Globus pallidus (tissue), 1 donor: ENCODE measurements at places on chromosomes 2 and 18.

- DNase-seq: no peak
Measured at GRCh38 chr2:10741139-10741538, 19.7 kb downstream of the ATP6V1C2 start.

DNA sequence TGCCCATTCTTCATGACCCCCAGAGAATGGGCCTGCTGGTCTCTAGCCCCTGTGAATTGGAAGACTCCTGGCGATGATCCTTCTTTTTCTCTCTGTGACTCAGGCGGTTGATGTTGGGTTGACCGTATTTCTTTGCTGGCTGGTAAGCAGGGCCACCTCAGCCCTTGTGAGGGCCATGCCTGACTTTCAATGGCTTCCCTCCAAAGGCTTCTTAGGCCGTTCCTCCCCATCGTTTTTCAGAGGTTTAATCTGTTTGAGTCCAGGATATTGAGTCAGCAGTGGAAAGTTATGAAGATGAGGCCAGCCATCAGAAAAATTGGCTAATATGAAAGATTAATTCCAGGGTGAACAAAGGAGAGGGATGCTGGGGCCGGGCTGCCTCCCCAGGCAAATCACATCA, 13.6 kb downstream of the HPCAL1 start:
- DNase-seq: no peak

DNA sequence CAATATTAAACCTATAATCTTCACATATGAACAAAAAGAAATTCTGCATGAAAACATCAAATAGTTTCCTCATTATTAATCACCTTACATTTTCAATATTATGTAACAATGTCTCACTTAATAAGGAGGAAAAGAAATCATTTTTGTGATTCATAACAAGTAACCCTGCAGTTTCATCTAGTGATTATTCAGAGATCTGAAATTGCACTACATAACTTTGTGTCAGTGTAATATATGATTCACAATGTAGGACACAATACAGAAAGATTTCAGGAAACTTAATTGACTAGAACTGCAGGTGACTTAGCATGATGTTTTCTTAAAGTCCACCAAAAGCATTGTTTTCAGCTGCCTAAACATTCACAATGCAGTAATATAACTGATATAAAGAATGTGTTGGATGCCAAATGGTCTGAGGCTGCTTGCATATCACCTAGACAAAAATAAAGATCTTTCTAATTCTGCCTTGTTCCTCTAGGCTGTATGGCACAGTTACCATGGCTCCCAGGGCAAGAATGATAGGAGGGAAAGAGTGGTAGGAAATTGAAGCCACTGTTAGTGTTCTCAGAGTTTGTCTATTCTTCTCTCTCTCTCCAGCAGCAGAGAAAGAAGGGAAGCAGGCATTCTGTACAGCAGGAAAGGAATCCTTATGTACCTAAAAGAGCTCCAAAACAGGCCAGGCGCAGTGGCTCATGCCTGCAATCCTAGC, 366.6 kb downstream of the FSIP2 start:
- no peak for DNase-seq

GRCh38 chr2:67142741-67143140, 254.4 kb upstream of the ETAA1 start:
- DNase-seq: no peak

DNA sequence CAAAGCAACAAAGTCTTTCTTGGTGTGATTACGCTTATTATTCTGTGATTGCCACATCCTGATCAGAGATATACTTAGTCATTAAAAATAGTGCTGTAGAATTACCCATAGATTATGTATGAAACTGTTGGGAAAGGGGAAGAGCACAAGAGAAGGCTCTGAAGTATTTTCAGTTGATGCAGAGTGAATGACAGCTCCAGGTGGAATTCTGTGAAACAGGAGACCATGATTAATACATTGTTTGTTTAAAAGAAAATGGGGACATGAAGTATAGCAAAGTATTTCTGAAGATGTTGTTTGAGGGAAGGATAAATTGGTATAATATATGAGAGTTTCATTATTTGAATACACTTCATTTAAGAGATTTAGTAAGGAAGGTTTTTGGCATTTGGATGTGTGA, 307.6 kb upstream of the CDH20 start:
- no peak for DNase-seq

- DNase-seq: no peak
Measured at GRCh38 chr2:60469536-60470317, 83.7 kb downstream of the BCL11A start.

- no peak for DNase-seq
Measured at GRCh38 chr2:148643421-148643820, 1.1 kb upstream of the EPC2 start.

- no peak for DNase-seq
Measured at GRCh38 chr2:174395969-174396630, 570 bp downstream of the SCRN3 start.

GRCh38 chr2:215262741-215263362, 49.0 kb upstream of the ATIC start:
- DNase-seq: no peak

DNA sequence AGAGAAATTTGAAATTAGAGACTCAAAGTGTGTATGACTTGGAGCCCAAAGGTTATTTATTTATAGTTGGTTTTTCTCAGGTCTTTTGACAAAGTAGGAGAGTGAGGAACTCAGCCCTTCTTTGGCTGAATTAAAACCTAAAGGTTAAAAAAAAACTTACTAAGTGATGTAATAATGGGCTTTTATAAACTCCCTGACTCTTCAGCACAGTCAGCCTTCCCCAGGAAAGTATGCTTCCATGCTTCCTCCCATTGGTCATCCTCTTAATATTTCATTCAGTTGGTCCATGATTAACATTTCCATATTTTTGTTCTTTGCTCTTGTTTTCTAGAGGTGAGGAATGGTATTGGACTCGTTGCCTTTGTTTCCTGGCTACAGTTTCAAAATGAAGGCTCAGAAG, 7.2 kb downstream of the ARPC2 start:
- DNase-seq: no peak

DNA sequence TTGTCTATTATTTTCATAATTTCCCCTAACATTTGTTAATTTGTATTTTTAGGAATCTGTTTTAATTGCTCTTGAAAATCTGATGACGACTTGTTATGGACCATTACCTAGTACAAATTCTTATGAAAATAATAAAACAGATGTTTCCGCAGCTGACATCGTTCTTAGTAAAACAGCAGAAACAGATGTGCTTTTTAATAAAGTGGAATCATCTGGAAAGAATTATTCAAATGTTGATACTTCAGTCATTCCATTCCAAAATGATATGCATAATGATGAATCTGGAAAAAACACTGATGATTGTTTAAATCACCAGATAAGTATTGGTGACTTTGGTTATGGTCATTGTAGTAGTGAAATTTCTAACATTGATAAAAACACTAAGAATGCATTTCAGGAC, 69.9 kb downstream of the PMS1 start:
- DNase-seq: no peak

GRCh38 chr2:239236808-239237205, 164.0 kb downstream of the HDAC4 start:
- no peak for DNase-seq

DNA sequence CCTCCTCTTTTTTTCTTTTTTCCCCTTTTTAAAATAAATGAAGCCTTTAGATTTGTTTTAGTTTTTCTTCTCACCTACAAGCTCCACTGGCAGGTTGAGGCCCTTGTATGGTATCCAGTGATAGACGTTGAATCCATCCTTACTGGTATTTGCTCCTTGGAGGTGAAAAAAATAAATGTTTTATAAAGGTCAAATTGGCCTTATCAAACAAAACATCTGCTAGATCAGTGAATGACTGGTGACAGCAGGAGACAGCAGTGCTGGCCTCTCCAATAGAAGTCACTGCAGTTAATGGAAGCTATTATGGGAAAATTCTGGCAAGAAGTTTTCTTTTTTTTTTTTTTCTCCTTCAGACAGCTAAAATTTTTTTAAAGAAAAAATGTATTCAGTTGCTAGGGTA, 12.6 kb upstream of the SP9 start:
- DNase-seq: no peak

- DNase-seq: no peak
Measured at GRCh38 chr2:162385536-162385935, 41.6 kb downstream of the GCA start.

GRCh38 chr2:204325468-204325867, 219.8 kb upstream of the PARD3B start:
- DNase-seq: peak; percentile 78

DNA sequence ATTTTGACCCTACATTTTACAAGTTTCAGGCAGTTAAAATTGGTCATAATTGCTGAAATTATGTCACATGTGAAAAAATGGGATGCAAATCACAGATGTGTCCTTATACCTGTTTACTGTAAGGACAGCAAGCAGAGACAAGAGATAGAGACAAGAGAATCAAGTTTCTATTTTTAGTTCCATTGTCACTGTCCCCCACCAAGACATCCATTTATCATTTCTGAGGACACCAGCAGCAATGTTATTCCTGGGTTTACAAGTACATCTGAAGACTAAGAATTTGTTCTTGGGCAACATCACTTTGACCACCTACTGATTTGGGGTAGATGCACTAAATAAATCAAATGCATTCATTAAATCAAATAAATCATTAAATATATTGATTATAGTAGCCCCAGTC, 1111.7 kb downstream of the DPP10 start:
- DNase-seq: no peak

DNA sequence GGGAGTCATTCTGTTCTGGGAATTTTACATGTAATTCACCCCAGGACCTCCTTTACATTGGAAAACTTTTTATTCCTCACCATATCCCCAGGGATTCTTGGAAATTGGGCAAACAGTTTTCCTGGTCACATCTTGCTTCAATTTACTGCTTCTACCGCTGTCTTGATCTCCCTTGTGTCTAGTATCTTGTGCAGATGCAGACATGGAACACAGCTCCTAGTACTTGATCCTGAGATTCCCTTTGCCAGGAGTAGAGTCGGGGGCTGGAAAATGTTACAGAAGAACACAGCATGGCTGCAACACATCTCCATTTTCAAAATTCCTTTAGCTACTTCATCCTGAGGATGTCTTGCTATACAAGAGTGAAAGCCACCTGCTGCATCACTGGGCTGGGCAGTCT, 472.8 kb downstream of the PLCL1 start:
- DNase-seq: no peak

DNA sequence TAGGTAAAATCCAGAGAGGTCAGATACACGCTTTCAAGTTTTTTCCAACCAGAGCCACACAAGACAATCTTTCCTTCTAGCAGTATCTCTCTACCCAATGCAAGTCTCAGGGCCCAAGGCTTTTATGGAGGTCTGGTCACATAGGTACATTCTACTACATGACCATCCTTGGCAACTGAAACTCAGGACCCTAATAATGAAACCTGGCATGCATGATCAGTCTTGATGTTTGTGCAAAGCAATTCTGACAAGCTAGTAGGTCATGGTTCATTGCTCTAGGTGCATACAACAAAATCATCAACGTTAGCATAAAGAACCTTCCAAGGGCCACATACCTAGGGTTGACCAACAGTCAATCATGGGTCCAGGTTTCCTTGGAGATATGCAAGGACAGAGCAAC, 33.2 kb upstream of the CCDC88A start:
- DNase-seq: no peak

DNA sequence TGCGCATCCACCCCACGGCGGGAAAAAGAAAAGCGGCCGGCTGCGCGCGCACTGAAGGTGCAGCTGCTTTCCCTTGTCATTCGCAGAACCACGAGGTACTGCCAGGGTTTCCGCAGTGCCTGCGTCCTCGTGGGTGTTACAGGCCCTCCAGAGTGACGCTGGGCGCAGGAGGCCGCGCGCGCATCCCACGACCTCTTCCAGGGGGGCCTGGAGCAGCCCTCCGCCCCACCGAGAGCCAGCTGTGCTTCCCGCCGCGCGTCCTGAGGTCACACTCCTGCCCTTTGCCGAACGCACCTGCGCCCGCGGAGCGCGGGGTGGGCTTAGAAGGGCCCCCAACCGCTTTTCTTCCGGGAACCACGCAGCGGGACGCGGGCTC, 378 bp upstream of the IAH1 start:
- DNase-seq: peak; percentile 34

- peak; percentile 17 for DNase-seq
Measured at GRCh38 chr2:100008956-100009355, 133.4 kb downstream of the AFF3 start.

DNA sequence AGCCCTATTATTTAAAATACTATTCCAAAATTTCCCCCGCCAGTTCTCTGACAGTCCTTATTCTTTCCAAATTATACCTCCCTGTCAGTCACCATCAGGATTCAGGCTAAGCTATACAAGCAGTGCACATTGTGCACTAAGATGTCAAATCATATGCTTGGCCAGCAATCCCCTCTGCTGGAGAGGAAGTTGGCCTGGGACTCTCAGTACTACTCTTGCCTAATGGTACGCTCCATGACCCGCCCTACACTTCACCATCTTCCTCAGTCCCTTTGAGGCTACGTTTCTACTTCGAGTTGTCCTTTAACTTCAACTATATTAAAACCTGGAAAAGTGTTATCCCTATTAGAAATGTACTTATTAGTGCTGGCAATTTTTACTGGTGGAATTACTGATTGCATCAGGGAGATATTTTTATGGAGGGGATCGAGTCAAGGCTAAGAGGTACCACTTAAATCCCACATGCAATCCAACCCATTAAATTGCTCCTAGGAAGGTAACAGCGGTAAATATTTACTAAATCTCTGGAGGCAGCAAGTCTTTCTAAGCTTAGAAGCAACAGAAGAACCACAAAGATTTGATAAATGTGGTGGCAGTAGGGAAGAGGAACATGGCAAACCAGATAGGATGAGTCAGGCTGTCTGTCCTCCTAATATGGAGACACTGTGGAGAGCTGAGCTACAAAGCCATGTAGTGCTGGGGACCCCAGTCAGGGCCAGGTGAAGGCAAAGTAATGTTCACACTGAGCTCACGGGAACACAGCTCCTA, 2.7 kb downstream of the USP40 start:
- no peak for DNase-seq

- DNase-seq: no peak
Measured at GRCh38 chr2:173290046-173290445, 64.6 kb upstream of the CDCA7 start.

DNA sequence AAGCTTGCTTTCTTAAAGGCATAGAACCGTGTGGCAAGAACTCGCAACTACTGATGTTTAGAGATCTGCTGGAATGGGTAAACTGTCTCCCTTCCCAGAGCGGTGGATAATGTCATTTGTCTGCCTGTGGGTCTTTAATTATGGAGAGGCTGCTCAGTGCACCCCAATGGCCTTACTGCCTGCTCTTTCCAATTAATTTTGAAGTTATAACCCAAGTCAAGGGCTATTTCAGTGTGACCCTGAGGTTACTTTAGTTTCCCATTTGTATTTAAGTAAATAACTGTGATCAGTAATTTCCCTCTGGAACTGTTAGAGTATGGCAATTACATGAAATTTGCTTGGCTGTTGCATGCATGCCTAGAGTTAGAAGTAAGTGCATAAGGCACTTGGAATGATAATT, 48.9 kb upstream of the LYPD6 start:
- DNase-seq: no peak

GRCh38 chr2:197073701-197074433, 147.4 kb upstream of the PGAP1 start:
- peak; percentile 98 for DNase-seq
